ENCODE measurements at places on chromosomes 2 and 18.

GRCh38 chr2:73177645-73178255, 24.6 kb upstream of the NOTO start:
- no peak for DNase-seq

DNA sequence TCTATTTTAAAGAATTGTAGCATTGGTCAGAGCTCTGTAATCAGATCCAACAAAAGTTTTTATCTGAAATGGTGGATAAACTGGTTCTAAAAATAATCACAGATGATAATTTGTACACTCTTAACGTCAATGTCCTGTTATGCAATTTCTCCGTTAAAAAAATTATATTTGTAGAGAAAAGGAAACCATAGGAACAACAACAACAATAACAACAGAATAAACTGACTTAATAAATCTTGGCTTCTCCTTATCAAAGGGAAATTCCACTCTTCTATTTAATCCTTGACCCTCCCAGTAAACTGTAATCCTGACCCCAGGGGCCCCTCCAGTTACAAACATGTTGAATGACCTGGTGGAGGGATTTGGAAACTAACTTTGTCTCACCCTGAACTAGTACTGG, 78.6 kb upstream of the ZFP36L2 start:
- no peak for DNase-seq

DNA sequence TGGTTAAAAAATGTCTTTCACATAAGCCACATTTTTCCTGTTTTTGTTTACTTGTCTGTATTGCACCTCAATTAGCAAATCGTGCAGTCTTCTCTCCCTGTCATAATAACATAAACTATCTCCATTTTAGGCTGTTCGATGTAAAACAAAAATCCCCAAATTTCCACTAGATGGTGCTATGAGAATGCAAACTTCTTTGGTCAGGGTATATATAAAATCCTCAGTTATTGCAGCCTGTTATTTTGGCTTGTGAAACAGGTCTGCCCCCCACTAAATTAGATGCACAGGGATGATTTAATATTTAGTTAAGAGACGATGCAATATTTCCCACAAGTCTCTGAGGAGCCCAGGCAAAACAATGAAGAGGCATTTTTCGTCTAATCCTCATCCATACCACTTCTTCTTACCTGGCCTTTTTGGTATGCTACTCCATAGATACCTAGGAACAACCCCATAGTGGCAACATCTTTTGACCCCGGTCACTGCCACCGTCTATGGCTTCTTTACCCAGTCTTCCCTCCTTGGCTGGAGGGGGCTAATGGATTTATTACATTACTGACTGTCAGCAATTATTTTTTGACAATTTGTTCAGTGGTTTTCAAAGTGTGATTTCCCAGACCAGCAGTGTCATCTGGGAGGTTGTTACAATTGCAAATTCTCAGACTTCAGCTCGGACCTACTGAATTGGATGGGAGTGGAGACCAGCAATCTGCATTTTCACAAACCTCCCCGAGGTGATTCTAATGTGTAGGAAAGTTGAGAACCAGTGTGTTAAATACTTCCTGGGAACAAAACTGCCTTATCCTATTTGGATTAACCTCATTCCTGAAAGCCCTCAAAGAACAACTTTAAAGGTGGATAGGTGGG, 117.4 kb upstream of the CWC22 start:
- DNase-seq: no peak

GRCh38 chr2:38264396-38265221, 112.5 kb downstream of the ATL2 start:
- no peak for DNase-seq

DNA sequence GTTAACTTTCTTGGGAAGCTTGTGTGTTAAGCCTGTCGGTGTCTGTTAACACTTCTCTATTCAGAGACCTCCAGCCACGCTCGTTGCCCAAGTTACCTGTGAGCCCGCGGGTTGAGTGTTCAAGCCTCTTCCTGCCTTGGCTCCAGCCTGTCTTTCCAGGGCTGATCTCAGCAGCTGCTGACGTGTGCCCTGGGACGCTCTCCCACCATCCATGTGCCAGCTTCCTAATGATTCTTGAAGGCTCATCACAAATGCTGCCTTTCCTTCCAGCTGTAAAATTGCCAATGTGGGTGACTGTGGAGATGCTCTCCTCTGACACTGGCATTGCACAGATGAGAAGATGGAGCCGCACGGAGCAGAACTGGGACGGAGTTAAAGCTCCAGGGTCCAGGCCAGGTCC, 6.1 kb downstream of the RNF144A start:
- DNase-seq: no peak

DNA sequence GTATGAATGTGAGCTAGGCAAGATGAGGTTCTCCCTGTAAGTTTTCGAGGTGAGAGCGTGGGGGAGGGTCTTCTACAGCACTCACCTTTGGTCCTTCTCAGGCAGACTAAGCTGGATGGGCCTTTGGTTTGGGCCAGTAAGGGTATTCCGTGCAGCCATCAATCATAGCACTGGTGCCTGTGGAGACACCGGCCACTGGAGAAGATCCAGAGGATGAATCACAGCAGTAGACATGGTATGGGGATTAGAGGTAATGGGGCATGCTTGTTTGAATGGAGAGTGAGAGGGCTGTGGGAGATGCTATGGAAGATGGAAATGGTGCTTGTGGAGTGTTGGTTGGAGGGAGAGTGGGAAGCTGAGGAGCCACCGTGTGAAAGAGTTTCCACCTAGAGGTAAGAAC, 16.1 kb downstream of the MAPRE3 start:
- no peak for DNase-seq
